GM12865 (cell line): ENCODE measurements at places on chromosomes 6 and 20.

- DNase-seq: no peak
Measured at GRCh38 chr6:51818520-51819022, 268.8 kb downstream of the PKHD1 start.

DNA sequence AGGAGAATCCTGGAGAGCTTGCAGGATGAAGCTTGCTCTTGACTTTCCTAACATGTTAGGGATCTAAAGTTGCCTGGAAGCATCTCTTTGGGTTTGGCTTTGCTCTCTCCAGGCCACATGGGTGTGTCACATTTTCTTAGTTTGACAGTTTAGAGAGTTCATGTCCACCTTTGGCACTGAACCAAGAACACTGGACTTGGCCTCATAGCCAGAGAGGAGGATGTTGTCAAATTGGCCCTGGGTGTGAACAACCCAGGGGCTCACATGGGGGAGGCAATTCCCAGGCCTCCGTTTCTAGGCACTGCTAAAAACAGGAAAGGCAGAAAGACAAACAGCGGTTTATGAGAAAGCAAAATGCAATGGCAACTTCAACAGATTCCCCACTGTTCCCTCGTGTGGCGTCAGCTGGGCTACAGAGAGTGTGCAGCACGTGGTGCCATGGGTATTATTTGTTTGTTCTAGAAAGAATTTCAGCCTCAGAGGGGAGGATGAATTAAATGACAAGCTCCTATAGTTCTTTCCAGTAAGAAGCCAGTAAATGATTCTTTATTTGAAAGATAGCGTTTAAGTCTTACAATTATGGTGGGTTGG lies 93.9 kb downstream of the CLIC5 start:
- DNase-seq: no peak

GRCh38 chr20:50409495-50409894 lies 100.7 kb upstream of the PTPN1 start:
- no peak for DNase-seq

DNA sequence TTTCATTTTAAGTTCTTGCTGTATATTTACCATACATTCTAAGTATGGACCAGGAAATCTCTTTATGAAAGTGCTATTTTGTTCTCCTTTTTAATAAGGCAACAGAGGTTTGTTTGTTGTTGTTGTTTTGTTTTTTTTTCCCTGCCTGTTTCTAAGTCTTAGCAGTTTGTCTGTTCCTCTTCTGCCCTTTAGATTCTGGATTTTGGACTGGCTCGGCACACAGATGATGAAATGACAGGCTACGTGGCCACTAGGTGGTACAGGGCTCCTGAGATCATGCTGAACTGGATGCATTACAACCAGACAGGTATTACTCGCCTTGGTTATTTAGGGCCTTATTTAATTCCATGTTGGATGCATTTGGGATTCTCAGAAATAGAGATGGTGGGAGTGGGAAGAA lies 48.0 kb downstream of the MAPK14 start:
- DNase-seq: peak; percentile 6

- DNase-seq: no peak
Measured at GRCh38 chr6:13384966-13385365, 56.6 kb upstream of the TBC1D7 start.

GRCh38 chr6:50681213-50681824 lies 32.0 kb upstream of the TFAP2D start:
- DNase-seq: no peak

- no peak for DNase-seq
Measured at GRCh38 chr6:25675167-25675566, 23.2 kb downstream of the SCGN start.

- DNase-seq: no peak
Measured at GRCh38 chr20:13263451-13263850, 42.4 kb downstream of the ISM1 start.

GRCh38 chr6:146364816-146365594 lies 178.6 kb upstream of the RAB32 start:
- DNase-seq: no peak

DNA sequence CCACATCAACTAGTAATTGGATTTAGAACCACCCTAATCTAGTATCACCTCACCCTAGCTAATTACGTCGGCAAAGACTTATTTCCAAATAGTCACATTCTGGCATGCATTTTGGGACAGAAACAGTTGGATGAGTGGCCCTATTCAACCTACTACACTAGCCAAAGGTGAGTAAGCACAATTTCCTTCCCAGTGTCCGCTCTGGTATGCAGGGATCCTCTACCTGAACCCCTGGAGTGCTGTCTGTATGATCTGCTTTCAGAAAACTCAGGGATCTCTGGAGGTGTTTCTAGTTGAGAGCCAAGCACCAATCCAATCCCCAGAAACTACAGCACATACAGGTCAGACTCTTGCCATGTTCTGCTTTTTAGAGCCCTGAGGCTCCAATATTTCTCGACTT lies 717.4 kb upstream of the MANEA start:
- DNase-seq: no peak
